GM23338 (cell line): ENCODE measurements at places on chromosomes 11 and 22. TPM values are rescaled to one million over a fixed set of nuclear protein-coding genes. Genes with fewer than 3 reads are reported as not detected.

- H3K36me3 ChIP-seq: no peaks in the 10 kb centered on the region
- H3K4me3 ChIP-seq: peak overlapping the region; percentile 71
- H3K4me1 ChIP-seq: peaks cover 32% of the 10 kb centered on the region
- peak; percentile 28 for DNase-seq
- H3K27ac ChIP-seq: peak overlapping the region; percentile 88
- H3K27me3 ChIP-seq: no peaks in the 10 kb centered on the region
Measured at GRCh38 chr22:28882545-28882877, 861 bp upstream of the ZNRF3 start.

Gene FOLR3
- not detected in 2 replicates for polyA plus RNA-seq

Gene CCDC116
- polyA plus RNA-seq: 0.35 TPM in 1 of 2 replicates, not detected in the other

DNA sequence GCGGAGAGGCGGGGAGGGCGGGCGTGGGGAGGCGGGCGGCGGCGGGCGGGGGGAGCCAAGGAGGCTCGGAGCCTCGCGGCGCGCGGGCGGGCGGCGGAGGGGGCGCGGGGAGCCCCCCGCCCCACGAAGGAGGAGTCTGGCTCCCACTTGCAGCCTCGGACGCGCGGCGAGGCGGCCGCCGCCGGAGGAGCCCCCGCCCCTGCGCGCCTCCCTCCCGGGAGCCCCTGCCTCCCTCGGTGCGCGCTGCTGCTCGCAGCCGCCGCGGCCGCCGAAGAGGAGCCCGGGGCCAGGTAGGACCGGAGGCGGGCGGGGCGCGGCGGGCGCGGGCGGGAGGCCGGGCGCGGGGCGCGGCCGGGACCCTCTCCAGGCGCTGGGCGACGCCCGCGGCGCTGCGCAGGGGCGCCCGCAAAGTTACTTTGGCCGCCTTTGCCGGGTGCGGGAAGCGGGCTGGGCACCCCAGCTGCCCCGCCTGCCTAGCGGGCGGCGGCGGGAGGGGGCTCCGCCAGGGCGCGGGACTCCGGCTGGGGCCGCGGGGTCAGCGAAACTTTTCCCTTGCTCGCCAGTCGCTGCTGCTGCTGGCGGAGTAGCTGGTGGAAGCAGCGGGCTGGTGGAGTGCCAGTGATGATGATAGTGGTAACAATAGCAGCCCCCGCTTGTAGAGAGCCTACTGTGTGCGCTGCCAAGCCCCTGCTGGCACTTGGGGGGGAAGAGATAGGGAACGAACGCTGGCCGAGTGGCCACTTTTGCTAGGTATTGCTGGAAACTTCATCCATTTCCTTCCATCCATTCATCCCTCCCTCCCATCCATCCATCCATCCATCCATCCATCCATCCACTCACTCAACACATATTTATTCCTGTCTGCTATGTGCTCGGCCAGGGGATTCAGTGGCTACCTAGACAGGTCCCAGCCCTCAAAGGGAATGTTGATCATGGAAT lies at the start of gene MPPED1:
MPPED1 (plus strand) TSS at position 146 of the 939 bp plus-strand sequence. CDS start 12,972 bp downstream, outside the sequence.
- peak within 1 kb of the TSS; percentile 59 for H3K4me3 ChIP-seq
- DNase-seq: peak; percentile 47
- H3K4me1 ChIP-seq: peaks cover 10% of the 10 kb centered on the region; the same call in 1 of the 2 replicates
- no peaks in the 10 kb centered on the region for H3K36me3 ChIP-seq
- H3K27me3 ChIP-seq: peaks cover 43% of the 10 kb centered on the region
- H3K27ac ChIP-seq: no peak within 1 kb of the TSS

GRCh38 chr22:26453812-26454500 lies 24.9 kb downstream of the ASPHD2 start:
- no peaks in the 10 kb centered on the region for H3K4me1 ChIP-seq
- H3K36me3 ChIP-seq: no peaks in the 10 kb centered on the region; the same call in 1 of the 2 replicates
- no peaks in the 10 kb centered on the region for H3K27me3 ChIP-seq
- no peak for DNase-seq
- no peak overlapping the region for H3K27ac ChIP-seq

- no peaks in the 10 kb centered on the region for H3K4me1 ChIP-seq
- H3K27ac ChIP-seq: no peak overlapping the region
- DNase-seq: no peak
Measured at GRCh38 chr11:78202733-78203167, 14.0 kb downstream of the USP35 start.

Gene GDPD4
- not detected in 2 replicates for polyA plus RNA-seq
